ENCODE measurements at places on chromosomes 5 and 9.

DNA sequence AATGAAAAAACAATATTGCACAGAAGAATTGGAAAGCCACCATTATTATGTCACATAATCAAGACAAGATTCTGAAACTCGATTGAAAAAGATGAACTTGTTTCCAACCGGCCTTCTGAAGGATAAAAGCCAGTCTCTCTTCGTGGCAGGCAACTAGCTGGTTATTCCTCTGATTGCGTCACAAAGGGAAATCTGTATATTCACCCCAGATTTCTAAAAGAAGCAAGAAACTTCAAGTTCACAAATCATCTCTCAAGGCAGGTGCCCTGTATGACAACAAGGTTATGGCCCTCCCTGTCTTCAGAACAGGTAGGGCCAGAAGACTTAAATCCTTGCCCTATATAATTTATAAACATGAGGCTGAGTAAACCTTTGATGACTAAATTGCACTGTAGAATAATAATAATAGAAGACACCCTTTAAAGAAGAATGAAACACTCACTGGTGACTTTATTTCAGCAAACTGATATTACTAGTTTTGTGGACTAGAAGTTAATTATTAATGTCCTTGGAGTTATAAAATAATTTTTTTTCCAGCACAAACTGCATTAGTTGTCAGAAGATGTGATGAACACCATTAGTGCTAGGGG lies 2.9 kb upstream of the KLF4 start:
- DNase-seq, result no peak

DNA sequence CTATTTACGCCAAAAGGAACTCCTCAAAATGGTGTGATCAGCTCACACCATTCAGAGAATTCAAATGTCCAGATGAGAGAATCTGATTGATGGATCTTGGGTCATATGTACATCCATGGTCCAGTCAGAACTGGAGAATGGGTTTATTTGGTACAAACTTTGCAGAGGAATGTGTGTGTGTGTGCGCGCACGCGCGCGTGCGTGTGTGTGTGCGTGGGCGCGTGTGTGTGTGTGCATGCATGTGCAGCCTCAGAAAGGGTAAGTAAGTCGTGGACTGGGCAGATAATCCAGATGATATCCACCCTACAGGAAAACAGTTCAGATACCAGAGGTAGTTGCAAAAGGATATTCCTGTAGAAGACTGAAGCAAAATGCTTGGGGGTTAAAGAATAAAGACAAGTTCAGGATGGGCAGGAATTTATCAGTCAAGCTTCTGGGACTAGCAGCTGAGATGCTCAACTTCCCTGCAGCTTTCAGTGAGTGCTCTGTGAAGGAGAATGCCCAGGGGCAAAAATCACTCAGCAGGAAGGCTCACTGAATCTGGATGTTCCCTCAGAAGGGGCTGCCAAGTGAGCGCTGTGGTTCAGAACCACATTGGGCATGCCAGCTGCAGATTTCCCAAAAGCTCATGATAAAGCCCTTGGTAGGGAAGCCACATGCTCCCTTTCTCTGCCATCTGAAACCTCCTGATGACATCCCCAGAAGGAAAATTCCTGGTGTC lies 440.5 kb upstream of the SGCD start:
- DNase-seq, result no peak

DNA sequence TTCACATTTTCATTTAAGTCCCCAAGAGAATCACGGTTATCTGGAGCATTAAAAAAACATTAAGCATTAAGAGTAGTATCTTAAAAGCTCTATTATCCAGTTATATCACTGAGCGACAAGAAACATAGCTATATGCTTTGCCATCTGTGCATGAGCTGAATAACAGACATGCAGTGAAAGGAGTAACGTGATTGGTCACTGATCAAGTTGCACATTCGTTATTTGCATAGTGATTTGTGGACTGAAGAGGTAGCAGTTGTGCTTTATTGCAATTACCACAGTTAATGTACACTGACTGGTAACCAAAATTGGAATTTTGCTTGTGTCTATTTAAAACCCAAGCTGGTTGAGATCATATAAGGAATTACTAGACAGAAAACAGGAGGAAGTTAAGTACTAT lies 107.4 kb downstream of the MCTP1 start:
- DNase-seq, result no peak

DNA sequence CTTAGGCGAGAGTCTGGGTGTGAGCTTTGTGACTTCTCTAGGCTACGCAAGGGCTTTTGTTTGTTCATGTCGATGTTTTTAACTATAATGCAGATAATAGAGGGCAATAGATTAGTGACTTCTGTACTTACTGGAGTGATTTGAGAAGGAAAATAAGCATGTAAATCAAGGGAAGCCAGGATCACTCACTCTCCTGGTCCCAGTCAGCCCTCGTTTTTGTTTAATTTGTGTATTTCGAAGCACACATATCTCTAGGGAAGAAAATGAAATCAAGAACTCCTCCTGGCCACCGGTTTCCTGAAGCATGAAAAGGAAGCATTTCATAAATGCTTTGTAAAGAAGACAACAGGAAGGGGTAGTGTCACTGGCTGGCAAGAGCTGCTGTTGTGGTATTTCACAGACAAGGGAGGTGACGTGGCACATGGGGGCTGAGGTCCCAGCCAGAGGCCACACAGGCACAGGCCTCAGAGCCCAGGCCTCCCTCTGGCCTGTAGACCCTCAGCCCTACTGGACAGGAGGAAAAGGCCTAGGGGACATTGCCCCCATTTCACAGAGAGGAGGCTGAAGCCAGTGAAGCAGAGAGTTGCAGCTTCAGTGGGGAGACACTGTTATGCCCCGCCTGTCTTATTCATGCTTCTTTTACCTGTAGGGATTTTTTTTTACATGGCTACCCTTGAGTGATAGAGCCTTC lies 34.1 kb downstream of the IRF1 start:
- DNase-seq, result peak; percentile 51

- DNase-seq, result no peak
Measured at GRCh38 chr5:72210888-72211678, 103.8 kb downstream of the MAP1B start.

DNA sequence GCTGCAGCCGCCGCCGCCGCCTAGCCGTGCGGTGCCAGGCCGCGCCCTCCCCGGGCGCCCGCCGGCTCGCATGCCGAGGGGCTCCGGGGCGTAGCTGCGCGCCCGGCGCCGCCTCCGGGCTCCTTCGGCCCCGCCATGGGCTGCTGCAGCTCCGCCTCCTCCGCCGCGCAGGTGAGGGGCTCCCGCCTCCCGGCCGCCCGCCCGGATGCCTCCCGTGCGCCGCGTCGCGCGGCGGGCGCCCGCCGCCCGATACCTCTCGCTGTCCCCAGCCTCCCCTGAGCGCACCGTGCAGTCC lies 230 bp downstream of the SLC44A1 start:
- peak; percentile 77 for DNase-seq

GRCh38 chr9:32606811-32607210 lies 28.7 kb downstream of the TAF1L start:
- no peak for DNase-seq

DNA sequence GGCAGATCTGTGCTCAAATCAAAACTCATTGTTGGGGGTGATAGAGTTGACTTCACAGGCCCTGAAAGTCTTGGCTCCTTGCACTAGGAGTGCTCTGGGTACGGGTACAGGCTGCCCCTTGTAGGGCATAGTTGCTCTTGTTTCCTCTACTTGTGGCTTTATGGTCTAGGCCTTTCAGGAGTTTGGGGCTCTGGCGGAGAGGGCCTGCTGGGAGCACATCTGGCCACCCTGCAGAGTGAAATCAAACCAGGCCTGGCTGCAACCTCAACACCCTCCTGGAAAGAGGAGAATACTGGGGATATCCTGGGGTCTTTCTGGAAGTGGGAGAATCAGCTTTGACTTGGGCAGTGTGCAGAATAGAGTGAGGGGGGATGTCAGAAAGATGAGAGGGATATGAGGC lies 1.5 kb downstream of the TGFBI start:
- no peak for DNase-seq

DNA sequence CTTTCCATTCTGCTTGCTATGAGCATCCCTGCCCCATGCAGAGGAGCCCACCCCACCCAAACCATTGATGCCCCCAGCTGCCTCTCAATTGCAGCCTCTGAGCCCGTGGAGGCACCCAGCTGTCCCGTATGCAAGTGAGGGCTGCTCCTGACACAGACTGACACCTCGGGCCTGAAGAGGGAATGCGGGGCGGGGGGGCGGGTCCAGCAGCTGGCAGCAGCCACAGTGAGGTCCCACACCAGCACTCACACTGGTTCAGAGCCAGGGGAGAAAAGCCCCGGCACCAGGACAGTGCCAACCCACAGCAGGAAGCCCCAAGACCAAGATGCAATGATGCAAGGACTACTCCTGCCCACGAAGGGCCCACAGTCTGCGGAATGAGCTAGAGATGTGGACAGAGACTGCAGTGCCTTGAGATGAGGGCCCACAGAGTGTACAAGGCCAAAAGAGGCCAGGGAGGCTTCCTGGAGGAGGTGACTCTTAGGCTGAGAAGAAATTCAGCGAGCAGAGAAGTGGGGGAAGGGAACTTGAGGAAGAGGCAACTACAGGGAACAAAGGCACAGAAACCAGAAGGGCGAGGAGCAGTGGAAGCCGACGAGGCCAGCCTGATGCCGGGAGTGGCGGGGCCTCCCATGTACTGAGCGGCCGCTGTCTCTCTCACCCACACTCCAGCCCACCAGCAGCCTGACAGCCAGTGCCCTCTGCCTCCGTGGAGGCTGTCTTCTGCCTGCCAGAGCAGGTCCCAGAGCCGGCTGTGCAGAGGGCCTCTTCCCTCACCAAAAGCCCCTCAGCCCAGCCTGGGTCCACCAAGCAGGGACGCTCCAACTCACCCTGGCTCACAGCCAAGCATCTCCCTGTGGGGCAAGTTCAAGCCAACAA lies 9.2 kb downstream of the EEIG1 start:
- no peak for DNase-seq

DNA sequence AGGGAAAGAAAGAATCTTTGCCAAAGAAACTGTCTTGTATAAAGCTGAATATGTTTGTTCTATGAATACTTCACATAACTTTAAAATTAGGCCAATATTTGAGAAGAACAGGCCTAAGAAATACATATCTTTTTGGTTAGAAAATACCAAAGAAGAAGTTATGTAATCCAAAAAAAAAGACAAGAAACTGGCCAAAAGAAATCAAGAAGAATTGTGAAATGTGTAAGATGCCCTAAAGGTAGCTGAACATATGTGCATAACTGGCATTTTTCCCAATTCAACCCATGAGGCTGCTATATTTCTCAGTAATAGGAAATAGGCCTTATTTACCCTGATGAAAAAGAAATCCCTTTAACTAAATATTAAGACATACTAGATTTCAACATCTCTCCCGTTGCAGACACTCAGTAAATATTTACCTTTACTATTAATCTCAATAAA lies 290.0 kb downstream of the CETN3 start:
- no peak for DNase-seq

DNA sequence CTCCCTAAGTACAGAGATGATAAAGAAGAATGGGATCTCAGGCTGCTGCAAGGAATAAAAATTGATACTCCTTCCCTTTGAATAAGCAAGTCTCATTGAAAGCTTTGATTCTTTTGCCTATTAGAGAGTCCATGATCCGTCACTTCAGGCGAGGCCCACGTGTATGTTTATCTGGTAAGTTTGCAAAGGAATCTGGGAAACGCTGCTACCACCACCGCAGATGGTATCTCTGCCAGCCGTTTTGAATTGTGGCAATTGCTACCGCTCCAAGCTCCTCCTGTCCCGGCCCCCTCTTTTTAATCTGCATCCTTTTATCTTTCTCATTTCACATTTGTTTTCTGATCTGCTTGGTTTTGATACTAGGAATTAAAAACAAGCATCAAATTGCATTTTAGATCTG lies 42.9 kb upstream of the GRIA1 start:
- DNase-seq, result no peak

DNA sequence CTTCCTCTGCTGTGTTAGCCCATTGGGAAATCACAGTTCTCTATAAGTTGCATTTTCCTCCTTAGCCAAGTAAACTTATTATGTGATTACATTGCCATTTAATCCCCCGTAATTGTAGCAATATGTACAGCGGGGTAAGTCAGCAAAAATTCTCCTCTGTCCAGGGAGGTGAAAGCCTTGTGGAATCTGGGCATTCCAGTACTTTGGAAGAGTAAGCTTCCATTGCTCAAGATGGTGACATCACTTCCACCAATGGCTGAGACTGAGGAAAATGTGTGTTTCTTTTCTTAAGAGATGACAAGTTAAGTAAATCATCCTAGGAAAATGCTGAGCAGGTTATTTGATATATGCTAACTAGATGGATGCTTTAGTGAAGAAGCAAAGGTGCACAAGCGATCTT lies 436.7 kb downstream of the CETN3 start:
- DNase-seq, result no peak

GRCh38 chr5:94694671-94695070 lies 76.2 kb downstream of the SLF1 start:
- DNase-seq, result no peak

DNA sequence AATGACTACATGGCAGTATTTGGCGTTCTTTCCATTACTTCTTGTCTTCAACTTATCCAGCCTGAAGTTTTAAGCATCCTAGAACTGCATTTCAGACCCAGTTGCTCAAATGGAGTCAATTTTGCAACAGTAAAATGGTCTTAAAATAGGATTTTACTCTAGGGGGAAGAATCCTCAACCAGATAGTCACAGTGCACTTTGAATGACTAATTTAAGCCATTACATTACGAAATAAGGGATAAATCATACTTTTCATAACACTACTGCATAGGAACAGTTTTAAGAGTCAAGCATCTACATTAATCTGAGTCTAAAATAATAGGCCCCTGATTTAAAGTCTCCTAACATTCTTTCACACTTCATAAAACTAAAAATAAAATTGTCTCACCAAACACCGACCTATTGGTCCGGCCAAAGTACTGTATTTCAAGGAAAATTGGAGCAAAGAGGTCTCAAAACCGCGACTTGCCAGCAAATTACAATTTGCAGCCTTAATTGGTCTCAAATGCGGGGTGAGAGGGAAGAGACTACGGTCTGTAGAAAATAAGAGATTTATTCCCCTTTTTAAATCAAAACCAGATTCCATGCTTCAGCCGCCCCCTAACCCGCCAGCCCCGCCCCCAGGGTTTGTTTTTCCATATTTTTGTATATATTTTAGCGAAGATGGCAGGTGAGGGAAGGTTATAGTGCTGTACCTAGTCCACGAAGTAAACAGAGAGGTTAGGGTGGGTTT lies 1.2 kb upstream of the SMARCA2 start:
- DNase-seq, result no peak

DNA sequence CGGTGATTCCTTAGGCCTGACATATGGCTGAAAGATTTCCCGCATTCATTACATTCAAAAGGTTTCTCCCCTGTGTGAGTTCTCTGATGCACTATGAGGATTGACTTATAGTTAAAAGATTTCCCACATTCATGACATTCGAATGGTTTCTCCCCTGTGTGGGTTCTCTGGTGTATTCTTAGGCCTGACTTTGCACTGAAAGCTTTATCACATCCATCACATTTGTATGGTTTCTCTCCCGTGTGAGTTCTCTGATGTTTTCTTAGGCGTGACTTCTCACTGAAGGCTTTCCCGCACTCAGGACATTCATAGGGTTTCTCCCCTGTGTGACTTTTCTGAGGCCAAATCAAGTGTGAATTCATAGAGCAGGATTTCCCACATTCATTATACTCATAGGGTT lies 35.8 kb downstream of the ZNF782 start:
- no peak for DNase-seq

GRCh38 chr5:78253201-78253600 lies 41.3 kb downstream of the AP3B1 start:
- DNase-seq, result no peak

All from GM13977 (cell line).